ENCODE measurements at places on chromosomes 5 and 9.
A peak's percentile ranks its signal among the peaks of the same experiment; 100 is the strongest.

- no peak for DNase-seq
These were observed 74.2 kb downstream of the C9orf152 start for GRCh38 chr9:110133608-110134210.

DNA sequence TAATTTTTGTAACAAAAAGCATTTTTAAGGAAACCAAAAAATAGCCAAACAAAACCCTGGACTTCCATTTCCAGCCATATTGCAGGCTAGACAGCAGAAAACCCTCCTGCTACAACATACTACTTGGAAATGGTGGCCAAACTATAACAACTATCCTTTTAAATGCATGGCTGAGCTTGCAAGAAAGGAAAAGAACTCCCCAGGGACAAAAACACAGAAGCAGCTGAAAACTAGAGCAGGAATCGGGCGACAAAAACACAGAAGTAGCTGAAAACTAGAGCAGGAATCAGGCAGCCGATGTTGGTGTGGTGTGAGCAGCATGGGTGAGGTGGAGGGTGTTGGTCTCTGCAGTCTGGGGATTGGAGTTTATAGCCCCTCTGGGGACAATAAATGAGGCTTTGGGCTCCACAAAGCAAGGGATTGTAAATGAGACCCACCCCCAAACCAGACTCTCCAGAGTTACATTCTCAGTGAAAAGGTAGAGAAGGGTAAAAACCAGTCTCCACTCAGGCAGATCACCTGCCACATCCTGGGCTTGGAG is 95.2 kb downstream of the C9orf50 start:
- no peak for DNase-seq

GRCh38 chr5:95939465-95939864 is 22.2 kb downstream of the ELL2 start:
- DNase-seq: no peak

DNA sequence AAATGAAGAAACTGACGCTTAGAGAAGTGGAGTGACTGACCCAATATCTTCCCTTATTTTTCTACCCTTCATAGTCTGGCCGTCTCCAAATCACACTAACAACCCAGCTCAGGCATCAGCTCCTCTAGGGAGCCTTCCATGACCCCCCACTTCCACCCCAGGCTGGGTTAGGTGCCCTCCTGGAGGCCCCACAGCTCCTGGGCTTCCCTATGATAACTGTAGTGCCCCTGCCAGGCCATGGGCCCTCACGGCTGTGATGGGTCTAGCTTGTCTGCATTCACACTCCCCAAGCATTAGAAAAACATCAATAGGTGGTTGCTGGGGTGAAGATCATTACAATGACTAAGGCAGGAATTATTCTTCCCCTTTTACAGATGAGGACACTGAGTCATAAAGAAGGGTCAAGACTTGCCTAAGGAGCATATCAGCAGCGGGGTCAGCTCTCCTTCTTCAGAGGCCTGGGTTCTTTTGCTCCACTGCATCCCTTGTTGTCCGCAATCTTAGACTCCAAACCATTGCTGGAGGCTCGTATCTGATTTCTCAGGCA is 7.3 kb downstream of the CORO2A start:
- no peak for DNase-seq

DNA sequence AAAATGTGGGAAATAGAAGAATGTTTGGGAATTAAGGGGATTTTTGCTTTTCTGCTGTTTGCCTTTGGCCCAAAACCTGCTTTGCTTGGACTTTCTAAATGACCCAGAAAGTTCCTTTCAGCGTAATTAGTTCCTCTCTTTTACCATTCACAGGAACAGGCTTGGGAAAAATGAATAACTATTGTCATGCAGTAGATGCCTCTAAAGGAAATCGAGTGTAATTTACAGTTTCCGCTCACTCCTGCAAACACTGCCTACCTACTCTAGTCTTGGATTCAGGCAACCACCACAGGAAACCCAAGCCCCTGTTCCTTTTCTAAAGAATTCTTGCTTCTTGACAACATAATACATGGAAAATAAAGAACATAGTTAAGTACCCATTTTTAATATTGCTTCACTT is 25.0 kb downstream of the TTC23L start:
- no peak for DNase-seq

DNA sequence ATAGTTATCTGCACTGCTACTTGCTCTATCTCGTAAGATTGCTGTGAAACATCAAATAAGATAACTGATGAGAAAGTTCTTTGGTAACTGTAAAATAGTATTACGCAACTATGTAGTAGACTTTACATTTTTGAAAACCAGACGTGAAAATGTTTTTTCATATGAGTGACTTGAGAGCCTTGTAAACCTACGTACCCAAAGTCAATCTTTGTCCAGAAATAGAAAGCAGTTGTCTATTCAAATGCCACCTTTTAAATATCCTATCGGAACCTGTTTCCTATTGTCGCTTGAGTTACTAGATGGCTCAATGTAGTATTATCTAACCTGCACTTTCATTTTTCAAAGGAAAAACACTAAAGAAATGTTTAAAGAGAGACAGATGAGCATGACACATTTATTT is 1.6 kb downstream of the FNIP1 start:
- no peak for DNase-seq

- DNase-seq: no peak
These were observed 22.4 kb upstream of the PPP2CA start for GRCh38 chr5:134248256-134248655.

DNA sequence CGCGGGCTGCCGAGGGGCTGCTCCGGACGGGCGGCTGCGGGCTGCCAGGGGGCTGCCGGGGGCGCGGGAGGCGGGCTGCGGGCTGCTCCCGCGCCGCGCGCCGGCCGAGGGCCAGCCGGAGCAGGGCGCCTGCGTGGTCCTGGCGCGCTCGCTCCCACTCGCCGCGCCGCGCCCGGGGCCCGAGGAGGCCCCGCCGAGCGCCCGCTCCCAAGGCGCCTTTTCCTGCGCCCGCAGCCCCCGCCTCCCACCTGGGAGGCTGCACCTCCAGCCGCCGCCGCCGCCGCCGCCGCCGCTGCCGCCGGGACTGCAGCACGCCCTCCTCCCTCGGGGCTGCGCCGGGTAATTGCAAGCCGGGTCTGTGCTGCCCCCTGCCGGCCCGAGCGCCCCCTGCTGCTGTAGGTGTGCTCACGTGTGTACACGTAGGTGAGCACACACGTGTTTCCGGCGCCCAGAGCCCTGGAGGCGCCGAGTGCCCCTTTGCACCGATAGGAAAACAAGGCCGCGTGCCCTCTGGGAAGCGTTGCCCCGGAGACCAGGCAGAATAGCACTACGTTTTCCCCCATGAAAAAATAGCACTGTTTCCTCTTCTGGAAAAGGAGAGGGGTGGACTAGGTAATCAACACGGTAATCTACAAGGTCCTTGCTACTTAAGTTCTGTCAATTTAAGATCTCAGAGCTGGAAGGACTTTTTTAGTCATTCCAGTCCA is at the start of gene EPB41L4B:
TSS of gene EPB41L4B (minus strand) at position 318 of the 707 bp plus-strand sequence. CDS start 613 bp downstream, outside the sequence.
- DNase-seq: peak; percentile 93

- no peak for DNase-seq
These were observed 136.6 kb upstream of the OTULINL start for GRCh38 chr5:14445013-14445412.

DNA sequence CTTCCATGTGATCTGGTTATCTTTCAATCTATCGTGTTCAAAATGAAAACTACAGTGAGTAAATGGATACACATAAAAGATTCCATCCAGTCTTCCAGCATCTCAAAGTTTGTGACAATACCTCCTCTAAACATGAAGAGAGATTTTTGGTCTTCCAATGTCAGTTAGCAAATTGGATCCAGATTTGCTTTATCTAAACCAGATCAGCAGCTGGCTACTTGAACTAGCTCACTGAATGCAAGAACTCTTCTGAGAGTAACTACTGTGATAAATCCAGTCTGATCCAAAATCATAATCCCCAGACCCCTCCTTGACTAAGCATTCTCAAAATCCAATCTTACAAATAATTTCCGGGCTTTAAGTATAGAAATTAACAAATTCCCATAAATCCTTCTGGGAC is 2177.9 kb upstream of the C9orf72 start:
- no peak for DNase-seq

GRCh38 chr9:89621031-89621430 is 16.2 kb downstream of the GADD45G start:
- no peak for DNase-seq

DNA sequence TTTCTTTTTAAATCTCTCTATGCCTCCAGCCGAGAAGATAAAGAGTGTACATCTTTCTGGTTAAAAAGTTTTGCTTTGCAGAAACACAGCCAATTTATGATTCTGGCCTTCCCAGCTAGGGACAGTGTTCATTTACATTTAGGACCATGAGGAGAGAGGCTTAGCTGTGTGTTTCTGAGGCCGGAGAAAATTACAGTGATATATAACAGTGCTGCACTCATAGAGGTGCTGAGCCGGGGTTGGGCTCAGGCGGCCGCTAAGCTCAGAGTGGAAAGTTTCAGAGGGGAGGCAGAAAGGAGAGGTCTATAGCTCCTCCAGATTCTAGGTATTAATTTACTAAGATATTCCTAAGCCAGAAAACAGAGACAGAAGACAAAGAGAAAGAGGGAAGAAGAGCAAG is 37.0 kb upstream of the LCP2 start:
- no peak for DNase-seq

DNA sequence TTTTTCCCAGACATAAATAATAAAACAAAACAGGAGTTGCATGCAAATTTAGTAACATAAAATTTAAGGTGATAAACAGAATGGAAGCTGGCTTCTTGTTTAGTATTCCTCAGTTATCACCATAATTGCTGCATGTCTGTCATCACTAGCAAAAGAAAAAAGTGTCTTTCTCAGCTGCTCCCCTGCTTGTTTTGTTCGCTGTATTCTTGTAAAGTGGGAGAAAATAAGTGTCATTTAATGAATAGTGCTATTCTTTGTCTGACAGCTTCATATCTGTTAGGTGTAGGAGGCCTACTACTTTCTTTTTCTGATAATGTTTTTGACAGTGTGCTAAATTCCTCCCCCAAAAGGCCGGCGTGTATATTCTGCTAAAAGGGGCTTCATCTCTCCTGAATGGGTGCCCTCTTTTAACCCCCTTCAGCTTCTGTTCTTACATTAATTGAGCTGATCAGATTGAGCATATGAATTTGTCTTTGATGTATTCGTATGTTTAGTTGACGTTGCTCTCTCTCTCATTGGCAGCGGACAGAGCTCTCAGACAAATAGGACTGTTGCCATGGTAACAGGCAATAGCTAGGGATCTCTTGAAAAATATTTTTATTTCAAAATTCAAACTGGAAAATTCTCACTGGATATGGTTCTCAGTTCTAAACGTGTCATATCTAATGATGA is 303.8 kb downstream of the KIAA0825 start:
- no peak for DNase-seq

DNA sequence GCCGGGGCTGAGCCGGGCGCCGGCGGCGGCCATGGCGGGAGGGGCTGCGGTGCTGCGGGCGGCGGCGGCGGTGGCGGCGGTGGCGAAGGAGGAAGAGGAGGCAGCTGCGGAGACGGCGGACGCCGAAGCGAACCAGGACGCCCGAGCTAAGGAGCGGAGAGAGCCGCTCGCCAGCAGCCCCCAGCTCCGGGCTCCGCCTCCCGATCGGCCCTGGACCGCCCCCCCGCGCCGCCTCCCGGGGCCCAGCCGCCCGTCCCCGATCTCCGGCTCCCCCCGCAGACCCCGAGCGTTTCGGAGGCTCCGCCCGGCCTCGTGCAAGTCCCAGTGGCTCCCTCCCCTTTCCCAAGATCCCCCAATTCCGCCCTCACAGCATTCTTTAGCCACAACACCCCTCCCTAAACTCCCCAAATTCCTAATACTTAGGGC is at the start of gene ASTN2:
TSS of gene ASTN2 (minus strand) at position 152 of the 426 bp plus-strand sequence. CDS start at position 33, 119 bp downstream.
- peak; percentile 75 for DNase-seq

- DNase-seq: no peak
These were observed 401.3 kb downstream of the MTRR start for GRCh38 chr5:8270246-8270645.

- DNase-seq: no peak
These were observed 26.2 kb downstream of the SLC12A2 start for GRCh38 chr5:128109766-128110165.

DNA sequence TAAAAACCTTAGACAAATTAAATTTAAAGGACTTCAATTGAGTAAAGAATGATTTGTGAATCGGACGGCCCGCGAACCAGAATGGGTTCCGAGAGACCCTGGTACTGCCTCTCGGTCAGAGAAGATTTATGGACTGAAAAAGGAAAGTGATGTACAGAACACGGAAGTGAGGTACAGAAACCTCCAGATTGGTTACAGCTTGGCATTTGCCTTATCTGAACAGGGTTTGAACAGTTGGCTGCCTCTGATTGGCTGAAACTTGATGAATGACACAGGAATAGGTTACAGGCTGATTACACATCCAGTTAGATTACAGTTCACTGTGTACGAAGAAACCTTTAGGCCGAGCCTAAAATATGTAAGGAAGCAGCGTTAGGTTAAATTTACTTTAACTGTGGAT is 156.5 kb upstream of the EGFLAM start:
- no peak for DNase-seq

GRCh38 chr5:58066557-58066956 is 393.3 kb downstream of the PLK2 start:
- no peak for DNase-seq

- no peak for DNase-seq
These were observed 6.8 kb downstream of the SLC24A2 start for GRCh38 chr9:19782005-19782404.

DNA sequence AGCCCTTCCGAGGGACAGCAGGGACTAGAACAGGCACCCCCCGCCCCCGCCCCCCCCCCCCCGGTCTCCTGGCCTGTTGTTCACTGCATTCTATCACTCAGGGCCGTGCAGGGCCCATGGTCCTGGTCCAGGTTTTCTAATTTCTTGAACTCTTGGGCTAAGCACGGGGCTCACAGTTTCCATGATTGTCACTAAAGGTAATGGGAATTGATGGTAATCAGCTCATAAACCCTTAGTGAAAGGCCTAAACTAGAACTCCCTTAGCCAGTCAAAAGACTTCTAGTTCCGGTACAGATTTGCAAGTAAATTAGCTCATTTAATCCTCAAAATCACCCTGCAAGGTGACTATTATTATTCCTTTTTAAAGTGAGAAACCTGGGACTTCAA is 14.7 kb upstream of the PWWP2A start:
- no peak for DNase-seq

- no peak for DNase-seq
These were observed 179.1 kb upstream of the SMIM23 start for GRCh38 chr5:171606414-171607024.

DNA sequence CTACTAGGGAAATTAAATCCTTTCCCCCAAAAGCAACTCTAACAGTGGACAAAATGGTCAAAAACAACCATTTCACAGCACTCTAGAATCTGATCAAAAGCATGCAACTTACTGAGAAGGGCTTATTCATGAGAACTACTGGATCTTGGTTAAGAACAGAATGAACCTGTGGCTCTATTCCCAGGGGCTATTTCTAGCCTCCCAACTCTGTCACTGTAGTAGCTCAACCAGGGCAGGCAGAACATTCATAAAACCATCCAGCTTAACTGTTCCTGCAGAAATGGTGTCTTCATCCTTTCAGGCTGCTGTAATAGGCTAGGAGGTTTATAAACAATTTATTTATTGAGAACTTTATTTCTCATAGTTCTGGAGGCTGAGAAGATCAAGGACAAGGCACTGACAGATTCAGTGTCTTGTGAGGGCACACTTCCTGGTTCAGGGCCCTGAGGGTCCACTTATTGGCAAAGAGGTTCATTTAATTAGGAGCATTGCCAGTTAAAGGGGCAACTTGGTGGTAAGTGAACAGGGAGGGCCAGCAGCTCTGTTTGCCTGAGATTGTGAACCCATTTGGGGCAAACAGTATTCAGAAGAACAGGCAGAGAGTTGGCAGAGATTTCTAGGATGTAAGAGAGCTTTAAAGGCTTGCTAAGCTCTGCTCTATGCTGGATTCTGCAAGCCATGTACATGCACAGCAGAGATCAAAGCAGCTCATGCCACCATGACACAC is 238.5 kb upstream of the FBXL7 start:
- no peak for DNase-seq

All from BE2C (cell line).